ENCODE measurements at places on chromosomes 1 and 21.

DNA sequence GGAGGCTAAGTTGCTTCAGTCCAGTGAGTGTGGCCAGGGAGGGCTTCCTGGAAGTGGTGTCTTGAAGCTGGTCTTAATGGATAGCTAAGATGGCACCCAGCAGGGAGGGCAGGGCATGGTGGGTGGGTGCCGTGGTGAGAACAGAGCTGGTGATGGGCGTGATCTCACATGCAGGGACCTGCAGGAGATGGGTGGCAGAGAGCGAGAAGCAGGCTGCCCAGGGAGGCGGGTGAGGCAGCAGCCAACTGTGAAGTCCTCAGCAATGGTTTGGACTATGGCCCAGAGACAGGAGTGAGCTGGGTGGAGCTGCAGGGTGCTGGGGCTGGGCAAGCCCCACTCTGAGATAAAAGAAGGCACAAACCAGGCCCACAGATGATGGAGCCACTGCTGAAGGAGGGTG lies 50.7 kb downstream of the UMODL1 start:
- no peak for DNase-seq

DNA sequence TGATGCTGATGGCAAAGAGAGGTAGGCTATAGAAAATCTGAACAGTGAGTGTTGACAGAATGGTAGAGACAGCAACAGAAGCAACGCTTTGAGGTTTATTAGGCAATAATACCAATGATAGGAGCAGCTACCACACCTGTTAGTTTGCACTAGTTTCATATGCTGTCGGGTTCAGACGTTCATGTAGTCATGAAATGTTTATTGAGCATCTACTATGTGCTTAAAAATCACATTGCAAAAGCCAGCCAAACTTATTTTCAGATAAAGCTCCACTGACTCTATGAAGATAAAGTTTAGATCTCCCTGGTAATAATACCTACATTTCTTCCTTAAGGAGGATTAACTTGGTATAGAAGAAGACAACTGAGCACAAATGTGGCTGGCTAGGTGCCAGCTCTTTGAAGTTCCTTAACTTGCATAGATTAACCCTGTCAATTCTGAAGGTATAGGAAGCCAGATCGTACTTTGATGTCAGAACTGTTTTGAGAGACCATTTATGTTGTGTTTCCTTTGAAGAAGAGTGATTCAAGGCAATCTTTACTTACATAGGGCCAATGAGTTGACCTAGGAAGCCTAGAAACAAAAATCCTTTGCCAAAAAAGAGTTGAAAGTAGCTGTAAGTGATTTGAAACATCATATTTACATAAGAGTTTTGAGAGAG lies 71.5 kb downstream of the DISP1 start:
- DNase-seq, result no peak

DNA sequence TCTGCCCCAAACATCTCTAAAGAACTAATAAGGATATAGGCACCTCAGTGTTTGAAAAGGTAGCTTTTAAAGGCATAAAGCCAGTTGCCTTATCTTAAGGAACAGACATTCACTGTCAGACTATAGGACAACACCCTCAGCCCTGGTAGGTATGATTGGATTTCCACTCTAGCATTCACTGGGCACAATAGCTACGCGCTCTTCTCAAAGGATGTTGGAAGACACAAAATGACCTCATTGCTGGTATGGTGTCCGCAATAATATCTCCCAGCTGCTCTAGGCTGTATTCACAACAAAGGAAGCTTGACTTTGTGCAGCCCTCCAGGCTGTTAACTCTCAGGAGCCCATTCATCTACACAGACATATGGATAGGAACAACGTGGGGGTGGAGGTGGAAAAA lies 119.4 kb upstream of the CXADR start:
- no peak for DNase-seq

DNA sequence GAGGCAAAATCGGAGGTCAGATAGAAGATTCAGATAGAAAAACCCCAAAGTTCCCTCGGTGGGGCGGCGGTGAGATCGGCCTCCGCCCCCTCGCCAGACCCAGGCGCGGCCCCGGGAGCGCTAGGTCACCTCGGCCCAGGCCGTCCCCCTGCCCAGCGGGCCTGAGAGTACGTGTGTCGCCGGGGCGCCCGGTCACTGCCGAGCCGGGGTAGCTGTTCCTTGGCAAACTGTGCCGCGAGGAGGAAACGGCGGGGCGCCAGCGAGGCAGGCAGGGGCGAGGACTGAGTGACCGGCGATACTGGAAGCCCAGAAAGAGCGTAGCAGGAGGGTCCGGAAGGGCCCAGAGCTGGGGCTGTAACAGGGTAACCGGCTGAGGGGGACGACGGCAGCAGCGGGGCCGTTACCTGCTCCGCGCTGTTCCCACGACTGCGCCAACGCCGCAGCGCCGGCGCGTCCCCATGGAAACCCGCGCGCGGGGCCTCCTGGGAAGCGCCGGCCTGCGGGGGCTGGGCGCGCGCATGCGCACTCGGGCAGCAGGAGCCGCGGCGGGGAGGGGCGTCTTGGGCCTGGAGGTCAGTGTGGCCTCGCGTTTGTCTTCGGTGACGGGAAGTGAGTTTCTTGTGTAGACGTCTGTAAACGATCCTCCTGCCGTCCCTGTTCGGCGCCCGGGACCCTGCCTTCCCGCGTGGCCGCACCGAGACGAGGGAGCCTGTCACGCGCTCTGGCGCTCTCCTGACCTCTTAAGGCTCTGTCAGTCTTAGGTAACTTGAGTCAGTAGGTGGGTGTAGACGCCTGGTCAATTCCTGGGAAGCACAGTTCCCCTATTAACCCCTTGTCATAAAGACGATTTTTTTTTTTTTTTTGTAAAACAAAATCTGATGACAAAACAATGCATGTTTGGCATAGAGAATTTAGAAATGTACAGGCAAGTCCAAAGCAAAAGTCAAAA lies at the start of gene LCA5L:
Gene LCA5L (minus strand): TSS at position 458 of the 949 bp plus-strand sequence. CDS start 17,285 bp downstream, outside the sequence.
- DNase-seq, result peak; percentile 84

GRCh38 chr1:115006191-115006590 lies 23.4 kb upstream of the TSHB start:
- DNase-seq, result no peak

DNA sequence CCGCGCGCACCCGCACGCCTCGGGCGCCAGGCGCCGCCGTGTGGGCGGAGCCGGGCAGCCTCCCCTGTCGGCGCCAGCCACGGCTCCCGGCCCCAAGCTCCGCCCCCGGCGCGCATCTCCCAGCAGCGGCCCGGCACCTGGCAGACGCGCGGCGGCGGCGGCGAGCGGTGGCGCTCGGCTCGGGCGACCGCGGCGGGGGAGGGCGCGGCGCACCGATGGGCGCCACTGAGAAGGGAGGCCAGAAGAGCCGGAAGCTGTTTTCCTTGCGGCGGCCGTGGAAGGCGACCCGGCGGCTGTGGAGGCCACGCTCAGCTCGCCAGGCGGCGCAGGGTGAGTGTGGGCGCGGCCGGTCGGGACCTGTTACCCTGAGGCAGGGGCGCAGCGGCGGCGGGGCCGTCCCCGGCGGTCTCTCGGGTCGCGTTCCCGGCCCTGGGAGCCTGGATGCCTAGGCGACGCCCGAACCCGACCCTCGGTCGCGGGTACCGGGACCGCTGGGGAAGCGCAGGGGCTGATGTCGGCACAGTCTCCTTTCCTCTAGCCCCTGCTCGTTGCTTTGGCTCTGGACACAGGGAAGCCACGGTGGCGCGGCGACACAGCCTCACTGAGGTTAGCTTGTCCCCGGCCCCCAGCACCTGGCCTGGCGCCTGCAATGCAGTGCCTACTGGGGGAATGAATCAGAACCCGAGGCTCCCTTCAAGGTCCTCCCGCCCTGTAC lies 54.9 kb upstream of the DNAJC6 start:
- peak; percentile 66 for DNase-seq
